AG04450 (cell line): ENCODE measurements at places on chromosomes 2 and 18.

GRCh38 chr2:218997731-218998130 is 4.5 kb upstream of the CRYBA2 start:
- DNase-seq: no peak

GRCh38 chr2:98560256-98560771 is 48.0 kb downstream of the COA5 start:
- DNase-seq: peak; percentile 85

- DNase-seq: no peak
Measured at GRCh38 chr2:84970868-84971509, at the start of gene KCMF1. Gene KCMF1 (plus strand): TSS chr2:84971161. CDS start chr2:84971452, 291 bp downstream.

DNA sequence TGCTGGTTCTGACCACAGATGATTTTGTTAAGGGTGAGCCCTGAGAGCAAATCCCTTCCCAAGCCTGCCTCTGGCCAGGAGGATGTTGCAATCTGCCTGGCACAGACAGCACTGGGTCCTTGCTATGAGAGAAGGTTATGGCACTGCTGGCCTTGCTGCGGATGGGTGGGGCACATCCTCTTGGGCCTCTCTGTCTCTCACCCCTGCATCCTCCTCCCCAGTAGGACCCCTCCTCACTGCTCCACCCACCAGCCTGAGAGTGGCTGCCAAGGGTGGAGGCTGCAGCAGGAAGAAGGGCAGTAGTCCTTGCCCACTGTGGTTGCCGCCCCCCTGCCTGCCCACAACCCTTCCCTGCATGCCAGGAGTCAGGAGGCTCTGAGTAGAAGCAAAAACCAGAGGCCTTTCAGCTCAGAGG is 180.9 kb downstream of the ZBTB7C start:
- no peak for DNase-seq

- no peak for DNase-seq
Measured at GRCh38 chr18:23234619-23235018, 99.3 kb downstream of the CABLES1 start.

DNA sequence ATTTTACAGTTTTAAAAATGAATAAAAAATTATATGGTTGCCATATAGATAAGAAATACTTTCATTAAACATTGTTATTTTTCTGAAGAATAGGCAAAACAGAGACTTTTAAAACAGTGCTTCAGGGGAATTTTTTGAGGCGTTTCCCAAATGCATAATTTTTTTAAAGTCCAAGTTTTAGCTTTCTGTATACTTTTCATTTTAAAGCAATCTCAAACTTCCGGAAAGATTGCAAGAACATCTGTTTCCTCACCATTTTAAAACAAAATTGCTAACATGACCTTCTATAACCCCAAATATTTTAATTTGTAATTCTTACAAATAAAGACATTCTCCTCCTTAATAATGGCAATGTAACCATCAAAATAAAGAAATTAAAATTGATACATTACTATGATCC is 15.1 kb upstream of the MBD2 start:
- DNase-seq: no peak

DNA sequence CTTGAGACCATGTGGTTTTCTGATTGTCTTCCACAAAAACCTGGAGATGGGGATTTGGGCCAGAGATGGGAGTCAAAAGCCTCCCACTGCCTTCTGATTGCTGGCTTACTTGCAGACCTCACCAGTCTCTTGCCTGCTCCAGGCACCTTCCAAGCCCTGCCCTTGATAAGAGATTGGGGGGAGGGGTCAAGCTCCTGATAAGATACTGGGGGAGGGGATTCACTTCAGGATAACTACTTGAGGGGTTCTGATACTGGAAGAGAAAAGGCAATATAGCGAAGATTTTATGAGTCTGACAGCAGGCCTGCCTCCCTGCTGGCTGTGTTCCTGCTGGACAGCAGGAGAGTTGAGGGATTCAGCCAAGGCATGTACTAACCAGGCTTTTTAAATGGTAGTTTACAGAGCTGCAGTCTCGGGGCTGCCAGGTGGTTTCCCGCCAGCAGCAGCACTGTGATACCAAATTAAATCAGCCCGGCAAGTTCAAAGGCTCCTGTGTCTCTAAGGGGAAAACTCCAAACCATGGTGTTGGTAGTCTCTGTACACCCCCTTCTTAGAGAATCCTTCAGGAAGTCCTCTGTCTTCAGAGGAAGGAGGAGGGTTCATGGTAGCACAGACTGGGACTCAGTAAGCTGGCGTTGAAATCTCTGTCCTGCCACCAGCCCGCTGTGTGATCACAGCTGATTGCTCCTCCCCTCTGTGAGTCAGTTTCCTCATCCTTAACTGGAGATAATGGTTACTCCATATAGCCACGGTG is 58.3 kb downstream of the FBXO36 start:
- peak; percentile 26 for DNase-seq

DNA sequence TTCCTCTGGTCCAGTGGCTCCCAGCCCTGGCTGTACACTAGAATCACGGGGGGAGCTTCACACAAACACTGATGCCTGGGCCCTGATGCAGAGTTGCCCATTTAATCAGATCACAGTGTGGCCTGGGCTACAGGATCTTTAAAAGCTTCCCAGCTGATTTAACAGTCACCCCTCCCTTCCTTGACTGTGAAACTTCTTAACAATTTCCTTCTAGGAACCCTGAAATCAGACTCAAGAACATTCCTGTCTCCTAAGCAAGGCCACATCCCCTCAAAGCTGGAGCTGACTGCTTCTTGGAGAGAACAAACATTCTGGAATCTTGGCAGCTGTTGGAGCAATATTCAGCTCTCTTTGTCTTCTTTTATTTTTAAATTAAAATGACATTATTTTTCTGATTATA is 88.7 kb downstream of the ADD2 start:
- DNase-seq: no peak

DNA sequence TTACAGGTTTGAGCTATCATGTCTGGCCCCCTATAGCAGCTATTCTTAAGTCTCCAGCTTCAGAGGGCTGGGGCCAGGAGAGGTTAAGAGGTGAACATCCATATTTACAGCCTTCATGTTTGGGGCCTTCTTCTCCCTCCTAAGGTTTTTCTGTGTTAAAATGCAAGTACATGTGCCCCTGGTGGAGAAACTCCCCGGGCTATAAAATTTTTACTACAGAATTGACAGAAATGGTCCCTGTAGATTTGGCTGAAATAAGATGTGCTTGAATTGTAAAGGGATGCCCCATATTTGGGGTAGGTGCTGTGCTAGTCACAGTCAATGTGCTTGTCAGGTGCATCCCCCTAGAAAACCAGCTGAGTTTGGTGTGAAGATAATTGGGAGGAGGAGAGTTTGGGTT is 263.3 kb upstream of the CXCR4 start:
- no peak for DNase-seq

DNA sequence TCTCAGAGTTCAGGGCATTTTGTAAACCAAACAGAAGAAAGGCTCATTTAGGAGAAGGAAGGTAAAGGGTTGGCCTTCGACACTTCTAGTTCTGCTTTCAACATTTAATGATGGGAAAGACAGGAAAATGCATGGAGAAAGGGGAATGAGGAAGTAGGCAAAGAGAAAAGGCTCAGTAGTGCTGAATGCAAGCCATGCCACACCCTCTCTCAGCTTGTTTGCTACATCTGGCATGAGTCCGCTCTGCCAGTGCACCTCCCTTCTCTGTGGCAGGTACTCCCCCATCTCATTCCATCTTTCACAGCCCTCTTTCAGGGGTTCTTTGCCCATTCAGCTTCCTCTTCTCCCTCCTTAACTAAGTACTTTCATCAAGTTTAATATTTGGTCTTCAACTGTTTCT is 120.9 kb upstream of the ITGB6 start:
- DNase-seq: no peak

DNA sequence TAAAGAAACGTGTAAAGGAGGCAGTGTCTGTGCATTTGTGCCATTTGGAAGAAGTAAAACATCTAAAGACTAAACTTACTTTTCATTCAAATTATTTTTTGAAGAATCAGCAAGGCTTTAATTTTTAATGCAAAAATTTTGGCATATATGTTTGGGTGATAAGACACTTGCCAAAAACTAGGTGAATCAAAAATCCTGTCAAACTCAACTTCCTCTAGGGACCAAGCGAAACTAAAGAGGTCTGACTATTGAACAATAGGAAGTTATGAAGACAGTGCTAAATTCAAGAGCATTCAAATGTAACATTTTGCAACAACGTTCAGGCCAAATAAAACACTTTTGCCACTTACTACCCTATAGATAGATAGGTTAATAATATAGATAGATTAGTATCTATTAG is 306.1 kb downstream of the NOL4 start:
- no peak for DNase-seq

- peak; percentile 98 for DNase-seq
Measured at GRCh38 chr2:157173740-157174184, 83.7 kb upstream of the GALNT5 start.

DNA sequence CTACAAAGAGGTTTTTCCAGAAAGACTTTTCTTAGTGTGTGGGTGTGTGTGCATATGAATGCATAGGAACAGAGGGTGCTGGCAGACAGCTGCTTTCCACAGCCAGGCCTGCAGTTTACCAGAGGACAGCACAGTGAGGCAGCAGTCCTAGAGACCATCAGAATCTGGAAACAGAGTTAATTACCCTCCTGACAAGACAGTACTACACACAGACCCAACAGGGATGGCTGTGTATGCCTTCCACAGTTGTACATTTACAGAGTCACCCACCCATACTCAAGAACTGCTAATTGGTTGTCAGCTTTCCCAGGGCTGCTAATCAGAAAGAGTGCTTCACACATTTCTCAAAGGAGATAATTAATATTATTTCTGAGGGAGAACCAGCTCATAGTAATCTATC is 104.7 kb downstream of the FEZ2 start:
- no peak for DNase-seq

DNA sequence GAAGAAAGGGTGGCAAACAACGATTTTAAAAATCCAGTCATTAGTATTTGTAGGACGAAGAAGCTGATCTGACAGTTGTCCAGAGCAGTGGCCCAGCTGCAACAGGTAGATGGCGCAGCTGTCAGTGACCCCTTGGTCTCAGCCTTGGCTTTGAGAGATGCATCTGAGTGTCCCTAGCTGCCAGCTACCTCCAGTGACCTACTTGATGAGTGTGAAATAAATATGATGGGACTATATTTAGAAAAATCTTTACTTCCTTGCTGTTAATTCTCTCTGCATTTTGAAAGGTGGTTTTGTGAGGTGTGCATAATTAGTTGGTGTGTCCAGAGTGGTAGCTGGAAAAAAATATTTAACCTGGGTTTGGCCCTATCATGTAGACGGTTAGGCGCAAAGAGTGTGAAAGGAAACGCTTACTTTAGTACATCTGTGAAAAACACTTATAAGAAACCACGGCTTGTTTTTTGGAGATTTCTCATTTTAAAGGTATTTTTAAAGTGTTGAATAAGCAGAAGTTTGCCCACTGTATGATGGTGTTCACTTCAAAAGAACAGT is 963 bp downstream of the INPP1 start:
- DNase-seq: no peak

- DNase-seq: no peak
Measured at GRCh38 chr18:2588666-2589344, 17.4 kb downstream of the NDC80 start.

DNA sequence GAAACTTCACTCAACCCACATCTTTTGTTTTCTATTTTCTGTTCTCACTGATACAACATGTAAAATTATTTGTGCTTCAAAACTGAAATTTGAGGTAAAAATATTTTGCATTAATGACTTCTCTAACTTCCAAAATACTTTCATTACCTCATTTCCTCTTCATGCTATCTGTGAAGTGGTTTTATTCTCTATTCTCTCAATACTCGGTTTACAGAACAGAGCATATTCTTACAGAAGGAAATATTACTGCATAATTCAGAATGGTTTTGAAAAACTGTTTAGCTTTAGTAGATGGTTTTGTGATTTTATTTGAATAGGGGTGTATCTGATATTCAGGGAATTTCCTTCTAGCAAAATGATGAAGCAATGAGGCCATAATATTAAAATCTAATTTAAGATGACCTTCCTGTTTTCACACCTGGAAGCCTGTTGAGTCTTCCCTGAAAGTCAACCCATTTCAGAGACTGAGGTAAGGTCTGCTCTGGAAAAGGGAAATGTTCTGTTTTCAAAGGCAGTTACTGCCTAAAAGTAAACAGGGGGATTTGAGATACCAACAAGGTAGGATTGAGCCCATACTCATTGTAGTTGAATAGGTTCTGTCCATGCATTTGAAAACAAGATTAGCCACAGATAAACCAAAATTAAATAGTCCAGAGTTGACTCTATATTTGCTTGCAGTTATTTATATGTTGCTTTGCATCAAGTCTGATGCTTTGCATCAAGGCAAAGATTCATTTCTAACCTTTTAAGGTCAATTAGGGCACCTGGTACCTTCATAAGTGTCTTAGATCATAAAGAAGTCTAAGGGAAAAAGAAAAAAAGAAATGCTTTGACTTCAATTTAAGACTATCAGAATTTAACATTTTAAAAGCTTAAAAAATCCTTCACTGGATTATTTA is 50.8 kb upstream of the PEX13 start:
- no peak for DNase-seq

GRCh38 chr18:59141294-59142068 is 1.8 kb downstream of the SEC11C start:
- DNase-seq: no peak

DNA sequence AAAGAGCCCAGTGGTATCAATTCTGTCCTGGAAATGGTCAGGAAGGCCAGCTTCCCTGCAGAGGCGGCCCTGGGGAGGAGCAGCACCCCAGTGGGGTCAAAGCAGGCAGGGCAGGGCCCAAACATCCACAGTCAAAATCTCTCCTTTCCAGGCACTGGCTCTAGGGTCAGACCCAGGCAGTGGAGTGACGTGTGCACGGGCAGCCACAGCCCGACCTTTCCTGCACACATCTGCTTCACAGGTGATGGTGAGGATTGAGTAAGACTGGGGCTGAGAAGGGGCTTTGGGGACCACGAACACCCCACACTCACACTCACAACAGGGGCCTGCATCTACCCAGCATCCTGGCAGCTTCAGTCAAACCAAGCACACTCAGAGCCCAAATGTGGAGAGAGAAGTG is 97.8 kb upstream of the GLI2 start:
- no peak for DNase-seq

DNA sequence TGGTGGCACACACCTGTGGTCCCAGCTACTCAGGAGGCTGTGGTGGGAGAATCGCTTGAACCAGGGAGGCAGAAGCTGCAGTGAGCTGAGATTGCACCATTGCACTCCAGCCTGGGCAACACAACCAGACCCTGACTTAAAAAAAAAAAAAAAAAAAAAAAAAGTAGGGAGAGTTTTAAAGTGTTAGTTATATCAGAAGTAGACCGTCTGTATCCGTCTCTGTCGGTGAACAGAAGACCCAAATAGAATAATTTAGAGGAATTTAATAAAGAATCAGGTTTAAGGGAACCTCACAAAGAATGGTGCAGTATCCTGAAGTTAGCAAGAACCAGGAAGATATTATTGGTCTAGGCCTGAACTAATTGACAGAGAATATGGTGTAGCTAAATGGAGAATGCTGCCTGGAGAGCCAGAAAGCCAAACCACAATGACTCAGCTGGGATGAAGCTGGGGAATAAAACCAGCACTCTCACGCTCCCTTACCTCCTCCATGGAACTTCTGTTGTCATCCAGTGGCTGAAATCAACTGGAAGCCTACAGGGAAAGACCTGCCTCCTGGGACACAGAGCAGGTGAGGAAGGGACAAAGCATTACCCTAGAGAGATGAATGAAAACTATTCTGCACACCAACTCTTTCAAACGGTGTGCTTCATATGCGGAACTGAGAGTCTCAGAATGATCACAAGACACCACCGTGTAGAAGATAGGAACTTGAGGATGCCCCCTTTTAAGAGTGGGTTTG is 39.1 kb upstream of the PLEKHM3 start:
- DNase-seq: peak; percentile 77

- DNase-seq: no peak
Measured at GRCh38 chr2:107132070-107132469, 246.1 kb upstream of the ST6GAL2 start.

- no peak for DNase-seq
Measured at GRCh38 chr2:6749962-6750361, 115.7 kb downstream of the CMPK2 start.

GRCh38 chr18:30288662-30289414 is 753.7 kb downstream of the DSC3 start:
- DNase-seq: no peak
